ENCODE measurements at places on chromosomes 4 and X.

DNA sequence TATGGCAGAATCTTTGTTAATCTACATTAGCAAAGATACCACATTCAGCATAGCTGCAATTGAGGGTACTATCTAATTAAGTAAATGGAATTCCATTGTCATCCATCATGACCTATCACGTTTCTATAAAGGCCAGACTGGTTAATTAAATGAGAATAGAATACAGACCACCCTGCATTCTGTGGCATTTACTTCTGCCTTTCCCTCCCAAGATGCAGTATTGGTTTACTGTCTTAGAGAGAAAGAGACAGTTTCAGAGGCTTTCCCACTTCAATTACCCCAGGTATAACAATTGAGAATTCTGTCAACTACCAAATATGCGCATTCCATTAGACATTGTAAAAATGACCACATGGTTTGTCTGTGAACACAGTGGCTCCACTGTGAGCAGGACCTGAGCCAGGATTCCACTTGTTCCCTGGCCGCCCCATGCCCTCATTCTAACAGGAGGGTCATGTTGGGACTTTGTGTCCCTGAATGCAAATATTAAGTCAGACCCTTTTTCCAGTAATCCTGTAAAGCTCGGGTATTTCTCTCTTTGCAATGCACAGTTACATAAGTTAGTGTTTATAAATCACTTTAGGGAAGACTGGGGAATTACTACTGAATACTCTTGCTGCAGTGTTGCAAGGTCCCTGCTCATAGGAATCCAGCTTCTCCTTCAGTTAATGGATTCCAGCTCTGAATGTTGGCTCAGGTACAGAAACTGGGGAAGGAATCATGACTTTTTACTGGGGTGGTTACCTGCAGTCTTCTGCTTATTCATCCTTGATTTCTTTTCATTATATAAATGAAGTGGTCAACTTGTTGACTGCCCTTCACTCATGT is 261.0 kb downstream of the PDGFC start:
- no peak for DNase-seq

GRCh38 chr4:144634978-144635747 is 10.8 kb upstream of the HHIP start:
- DNase-seq: no peak

DNA sequence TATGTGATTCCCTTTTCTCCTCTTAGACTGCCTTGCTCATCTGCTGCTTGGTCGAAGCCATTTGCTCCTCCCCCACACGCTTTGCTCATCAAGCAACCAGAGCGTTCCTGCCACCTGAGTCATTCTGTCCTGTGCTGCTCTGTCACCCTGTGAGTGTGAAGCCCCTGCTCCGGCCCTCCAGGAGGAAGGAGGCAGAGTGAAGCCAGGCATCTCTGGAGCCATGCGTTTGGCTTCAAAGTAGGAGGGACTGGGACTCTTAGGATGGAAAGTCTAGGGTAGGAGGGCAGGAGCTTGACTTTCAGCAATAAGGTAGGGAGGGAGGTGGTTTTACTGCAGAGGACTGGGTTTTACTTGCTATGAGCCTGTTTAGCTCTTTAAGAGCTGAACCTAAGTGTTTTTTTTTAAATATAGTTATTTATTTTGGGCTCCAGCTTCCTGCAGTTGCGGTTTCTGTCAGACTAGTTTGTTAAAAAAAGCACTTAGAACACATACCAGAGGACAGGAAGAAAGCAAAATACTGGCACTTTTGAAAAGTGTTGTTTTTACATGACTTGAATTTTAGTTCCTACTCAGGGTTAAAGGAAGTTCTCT is 63.6 kb downstream of the SPINK2 start:
- peak; percentile 55 for DNase-seq

- DNase-seq: no peak
Measured at GRCh38 chrX:18034945-18035344, 173.8 kb upstream of the RAI2 start.

GRCh38 chrX:149909324-149910177 is 19.8 kb upstream of the HSFX4 start:
- no peak for DNase-seq

DNA sequence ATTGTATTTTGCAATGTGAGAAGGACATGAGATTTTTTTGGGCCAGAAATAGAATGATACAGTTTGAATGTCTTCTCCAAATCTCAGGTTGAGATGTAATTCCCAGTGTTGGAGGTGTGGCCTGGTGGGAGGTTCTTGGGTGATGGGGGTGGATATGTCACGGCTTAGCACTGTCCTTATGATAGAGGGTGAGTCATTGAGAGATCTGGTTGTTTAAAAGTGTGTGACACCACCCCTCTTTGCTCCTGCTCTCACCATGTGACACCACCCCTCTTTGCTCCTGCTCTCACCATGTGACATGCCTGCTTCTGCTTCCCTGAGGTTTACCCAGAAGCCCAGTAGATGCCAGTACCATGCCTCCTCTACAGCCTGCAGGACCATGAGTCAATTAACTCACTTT is 1226.9 kb downstream of the PCDH7 start:
- no peak for DNase-seq

DNA sequence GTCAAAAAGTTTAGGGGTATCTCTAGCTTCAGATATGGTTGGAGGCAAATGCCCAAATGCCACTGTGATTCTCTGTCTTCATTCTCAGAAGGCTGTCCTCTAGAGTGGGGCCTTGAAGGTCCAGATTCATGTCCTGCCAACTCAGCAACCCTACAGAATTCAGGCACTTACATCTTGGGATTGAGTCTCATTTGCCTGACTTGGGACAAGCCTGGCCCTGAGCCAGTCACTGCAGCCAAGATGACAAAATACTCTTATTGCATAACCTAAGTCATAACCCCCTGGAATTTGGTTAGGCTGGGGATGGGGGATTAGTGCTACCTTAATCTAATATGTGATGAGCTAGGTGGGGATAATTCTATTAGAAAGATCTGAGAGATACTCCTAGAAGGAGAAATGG is 100.5 kb downstream of the AREG start:
- DNase-seq: peak; percentile 10

DNA sequence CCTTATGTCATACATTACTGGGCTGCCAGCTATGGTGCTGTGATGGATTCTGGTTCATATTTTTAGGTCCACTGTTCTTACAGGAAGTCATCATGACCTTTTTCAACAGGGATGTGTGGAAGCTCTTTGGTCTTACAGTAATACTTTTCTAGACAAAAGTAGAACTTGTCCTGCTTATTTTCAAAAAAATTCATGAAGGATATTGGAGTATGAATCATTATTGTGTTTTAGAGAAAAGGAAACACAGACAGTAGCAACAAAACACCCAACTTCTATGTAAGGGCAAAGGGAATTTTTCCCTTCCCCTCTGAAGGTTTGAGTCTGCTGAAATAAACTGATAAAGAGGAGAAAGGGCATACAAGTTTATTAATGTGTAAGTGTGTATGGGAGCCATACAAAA is 54.7 kb upstream of the FAM9C start:
- no peak for DNase-seq

GRCh38 chr4:99362768-99363167 is 10.2 kb upstream of the ADH1C start:
- no peak for DNase-seq

- DNase-seq: no peak
Measured at GRCh38 chr4:89338206-89338605, 30.6 kb upstream of the GPRIN3 start.

DNA sequence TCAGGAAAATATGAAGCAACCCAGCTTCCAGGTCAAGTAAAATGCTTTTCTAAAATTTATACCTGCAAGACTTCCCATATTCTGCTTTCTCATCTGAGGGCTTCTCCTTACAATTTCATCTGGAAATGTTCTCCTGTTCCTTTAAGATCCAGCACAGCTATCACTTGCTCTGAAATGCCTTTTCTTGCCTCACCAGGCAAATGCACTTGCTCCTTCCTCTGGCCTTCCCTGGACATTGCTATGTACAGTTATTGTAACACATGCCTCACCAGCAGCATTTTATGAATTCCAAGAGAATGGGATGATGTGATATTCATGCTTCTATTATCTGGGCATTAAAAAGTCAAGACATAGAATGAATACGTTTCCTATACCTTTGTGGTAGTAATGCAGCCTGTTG is 842.1 kb upstream of the INTU start:
- no peak for DNase-seq

DNA sequence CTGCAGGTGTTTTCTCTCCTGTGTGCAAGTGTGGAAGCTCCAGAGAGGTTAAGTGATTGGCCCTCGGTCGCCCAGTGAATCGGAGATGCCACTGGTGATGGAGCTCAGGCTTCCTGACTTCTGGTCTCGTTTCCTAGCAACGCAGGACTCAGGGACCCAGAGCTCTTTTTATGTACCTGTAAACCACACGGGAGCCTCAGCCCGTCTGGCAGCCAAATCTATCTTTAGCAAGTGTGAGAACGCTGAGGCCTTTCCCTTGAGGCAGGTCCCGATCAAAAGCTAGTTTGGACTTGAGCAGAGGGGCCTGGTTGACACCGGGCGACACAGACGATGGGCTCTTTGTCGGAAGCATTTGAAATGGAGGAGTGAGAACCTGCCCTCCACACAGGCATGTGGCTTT is 116.8 kb downstream of the SORCS2 start:
- DNase-seq: no peak

- DNase-seq: no peak
Measured at GRCh38 chr4:113232194-113232593, 182.7 kb downstream of the ANK2 start.

- DNase-seq: peak; percentile 29
Measured at GRCh38 chrX:148871422-148872160, 371.2 kb downstream of the AFF2 start.

DNA sequence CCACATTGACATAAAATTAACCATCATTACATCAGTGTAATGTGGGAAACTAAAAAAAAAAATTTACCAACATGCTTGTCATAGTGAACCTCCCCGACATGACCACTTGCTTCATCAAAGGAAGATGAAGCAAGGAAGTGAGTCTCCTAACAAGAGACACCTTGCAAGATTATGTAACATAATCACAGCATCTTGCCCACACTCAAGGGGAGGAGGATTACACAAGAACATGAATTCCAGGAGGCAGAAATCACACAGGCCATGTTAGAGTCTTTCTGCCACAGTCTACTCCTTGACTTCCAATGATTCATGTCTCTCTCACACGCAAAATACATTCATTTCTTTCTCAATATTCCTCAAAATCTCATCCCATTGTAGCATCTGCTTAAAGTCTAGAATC is 93.3 kb downstream of the AKAP4 start:
- no peak for DNase-seq

DNA sequence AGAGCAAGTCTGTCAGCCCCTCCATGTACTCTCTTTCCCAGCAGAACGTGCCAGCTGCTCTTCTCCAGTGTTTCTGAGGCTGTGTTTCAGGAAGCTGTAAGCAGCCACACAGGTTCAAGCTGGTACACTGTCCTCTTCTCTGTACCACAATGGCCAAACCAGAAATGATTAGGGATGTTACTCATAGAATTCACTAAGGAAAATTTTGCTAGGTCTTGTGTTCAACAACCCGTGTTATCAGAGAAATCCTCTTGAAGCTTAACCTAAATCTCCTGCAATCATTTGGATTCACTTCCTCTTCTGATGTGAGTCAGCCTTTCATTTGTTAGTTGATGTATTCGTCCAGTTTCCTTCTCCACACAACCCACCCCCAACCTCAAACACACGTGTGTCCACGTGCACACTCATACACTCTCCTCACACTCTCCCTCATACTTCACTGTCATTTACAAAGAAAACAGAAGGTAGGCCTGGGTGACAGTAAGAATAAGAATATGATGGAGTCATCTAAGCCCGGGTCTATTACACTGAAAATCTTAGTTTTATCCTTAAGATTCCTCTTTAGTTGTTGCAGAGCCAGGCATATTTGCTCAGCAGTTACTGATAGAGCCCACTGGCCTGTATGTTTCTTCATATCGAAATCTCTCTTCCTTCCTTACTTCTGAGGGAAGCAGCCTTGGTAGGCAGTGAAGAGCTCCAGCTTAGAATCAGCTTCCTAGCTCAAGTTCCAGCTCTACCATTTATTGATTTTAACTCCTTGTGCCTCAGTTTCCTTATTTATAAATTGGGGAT is 63.4 kb downstream of the DCUN1D4 start:
- DNase-seq: no peak

DNA sequence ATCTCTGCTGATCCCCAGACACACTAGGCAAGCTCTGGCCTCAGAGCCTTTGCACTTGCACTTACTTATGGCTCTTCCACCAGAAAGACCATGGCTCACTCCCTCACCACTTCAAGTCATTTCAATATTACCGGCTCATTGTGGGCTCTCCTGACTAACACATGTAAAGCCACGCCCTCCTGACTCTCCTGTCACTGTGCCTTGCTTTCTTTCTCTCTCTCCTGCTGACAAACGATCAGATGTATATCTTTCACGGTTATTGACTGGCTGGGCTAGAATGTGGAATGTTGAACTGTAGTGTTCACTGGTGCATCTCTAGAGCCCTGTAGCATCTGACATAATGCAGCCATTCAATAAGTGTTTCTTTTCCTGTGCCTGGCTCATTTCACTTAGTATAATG is 425.1 kb downstream of the RAB28 start:
- DNase-seq: no peak

- DNase-seq: peak; percentile 71
Measured at GRCh38 chrX:48531358-48531959, 8.1 kb upstream of the TBC1D25 start.

- no peak for DNase-seq
Measured at GRCh38 chrX:141945426-141945825, 41.7 kb downstream of the MAGEC1 start.

DNA sequence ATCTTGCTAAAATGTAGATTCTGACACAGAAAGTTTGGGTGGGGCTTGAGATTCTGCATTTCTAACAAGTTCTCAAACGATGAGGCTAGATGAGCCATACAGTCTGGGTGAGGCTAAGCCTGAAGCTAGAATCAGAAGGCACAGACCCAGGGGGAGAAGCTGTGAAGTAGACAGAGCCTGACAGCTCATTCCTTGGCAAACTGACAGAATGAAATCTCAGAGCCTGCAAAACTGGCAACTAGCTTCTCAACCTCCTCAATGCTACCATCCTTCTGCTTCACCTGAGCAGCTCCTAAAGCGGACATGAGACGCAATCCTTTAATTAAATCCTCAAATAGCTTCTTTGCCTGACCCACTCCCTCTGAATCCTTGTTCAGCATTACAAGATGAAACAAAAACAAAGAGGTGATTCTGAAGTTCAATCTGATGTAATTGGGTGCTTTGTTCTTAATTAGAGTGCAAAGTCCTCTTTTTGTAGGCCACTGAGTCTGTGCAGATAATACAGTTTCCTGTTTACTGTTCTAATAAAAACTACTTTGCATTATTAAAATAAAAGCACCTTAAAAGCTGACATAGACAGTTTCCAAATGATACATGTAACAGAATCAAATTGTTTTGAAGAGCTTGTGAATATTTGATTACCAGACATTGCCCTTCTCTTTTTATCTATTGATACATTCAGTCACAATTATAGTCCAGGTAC is 71.0 kb upstream of the BMP2K start:
- peak; percentile 21 for DNase-seq

Data from MG63 (cell line).